ENCODE measurements at places on chromosomes 2 and 18.

DNA sequence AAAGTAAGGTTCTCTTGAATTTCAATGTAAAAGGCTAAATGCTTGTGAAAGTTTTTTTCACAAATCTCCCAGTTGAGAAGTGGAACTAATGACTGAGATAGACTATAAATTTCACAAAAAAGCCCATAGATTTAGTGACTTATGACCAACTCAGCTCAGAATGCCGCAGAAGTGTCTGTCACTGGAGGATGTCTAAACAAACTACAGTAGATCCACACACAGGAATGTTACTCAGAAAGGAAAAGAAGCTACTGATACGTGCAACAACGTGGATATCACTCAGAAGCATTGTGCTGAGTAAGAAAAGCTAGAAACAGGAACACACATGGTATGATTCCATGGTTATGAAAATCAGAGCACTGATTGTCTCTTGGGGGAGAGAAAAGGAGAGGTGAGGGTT is 151.9 kb downstream of the DOCK10 start:
- no peak for DNase-seq

- no peak for DNase-seq
These were observed 124.7 kb downstream of the CABLES1 start for GRCh38 chr18:23259701-23260681.

DNA sequence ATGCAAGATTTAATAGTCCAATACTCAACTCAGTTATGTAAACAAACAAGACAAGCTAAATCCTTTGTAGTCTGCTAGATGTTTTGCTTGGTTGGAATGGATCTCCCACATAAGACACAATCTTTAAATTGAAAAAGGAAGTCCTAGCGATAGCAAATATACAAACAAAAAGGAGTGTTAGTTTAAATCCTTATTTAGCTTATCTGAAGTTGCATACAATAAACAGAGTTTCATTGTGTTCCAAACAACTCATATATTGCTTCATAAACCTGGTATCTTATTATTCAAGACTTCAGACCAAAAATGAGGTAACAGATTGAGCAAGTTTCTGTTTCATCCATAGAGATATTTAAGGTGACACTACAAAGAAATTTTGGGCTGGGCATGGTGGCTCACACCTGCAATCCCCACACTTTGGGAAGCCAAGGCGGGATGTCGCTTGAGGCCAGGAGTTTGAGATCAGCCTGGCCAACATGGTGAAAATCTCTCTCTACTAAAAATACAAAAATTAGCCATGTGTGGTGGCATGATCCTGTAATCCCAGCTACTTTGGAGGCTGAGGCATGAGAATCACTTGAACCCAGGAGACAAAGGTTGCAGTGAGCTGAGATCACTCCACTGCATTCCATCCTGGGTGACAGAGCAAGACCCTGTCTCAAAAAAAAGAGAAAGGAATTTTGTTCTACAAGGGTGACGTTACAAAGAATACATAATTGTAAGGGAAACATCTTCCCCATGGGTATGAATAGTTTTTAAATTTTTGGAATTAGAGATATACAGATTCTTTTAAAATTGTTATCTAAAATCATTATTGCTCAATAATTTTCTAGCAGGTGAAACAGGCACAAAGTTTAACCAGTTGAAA is 150.5 kb upstream of the L3MBTL4 start:
- DNase-seq = no peak

- no peak for DNase-seq
These were observed 20.6 kb downstream of the CROCC2 start for GRCh38 chr2:240926516-240927389.

DNA sequence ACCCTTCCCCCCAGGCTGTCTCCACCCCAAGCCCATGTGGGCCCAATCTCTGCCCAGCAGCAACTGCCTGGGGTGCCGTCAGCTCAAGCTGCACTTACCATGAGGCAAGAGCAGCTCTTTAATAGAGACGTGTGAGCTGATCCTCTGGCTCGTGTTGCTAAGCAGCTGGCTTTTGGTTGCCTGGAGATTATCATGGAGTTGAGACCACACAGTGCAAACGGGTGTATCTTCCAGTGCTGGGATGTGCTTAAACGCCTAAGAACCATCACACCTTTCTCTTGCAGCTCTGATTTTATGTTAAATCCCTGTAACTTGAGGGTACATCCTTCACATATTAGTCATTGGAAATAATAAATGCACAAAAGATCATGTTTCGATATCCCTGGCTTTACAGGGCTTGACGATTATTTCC is 271.1 kb downstream of the PRKCE start:
- no peak for DNase-seq

GRCh38 chr2:236250286-236250685 is 13.9 kb downstream of the ASB18 start:
- DNase-seq = no peak

- no peak for DNase-seq
These were observed 181.6 kb downstream of the CELF4 start for GRCh38 chr18:37383846-37384595.

- no peak for DNase-seq
These were observed 66.8 kb upstream of the DNER start for GRCh38 chr2:229780856-229781773.

DNA sequence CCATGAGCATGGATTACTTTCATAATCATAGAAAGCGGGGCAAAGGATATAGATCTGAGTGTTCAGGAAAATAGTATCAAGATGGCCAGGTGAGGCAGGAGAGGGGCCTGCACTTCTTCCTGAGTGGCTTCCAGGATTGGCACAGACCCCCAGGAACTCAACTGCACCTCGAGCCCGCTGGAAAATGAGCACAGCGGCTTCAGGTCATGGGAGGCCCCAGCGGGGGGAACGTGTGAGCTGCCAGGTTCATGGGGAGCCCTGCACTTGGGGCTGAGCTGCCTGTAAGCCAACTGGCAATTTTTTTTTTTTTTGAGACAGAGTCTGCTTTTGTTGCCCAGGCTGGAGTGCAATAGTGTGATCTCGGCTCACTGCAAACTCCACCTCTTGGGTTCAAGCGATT is 81.5 kb upstream of the ODC1 start:
- DNase-seq = no peak

DNA sequence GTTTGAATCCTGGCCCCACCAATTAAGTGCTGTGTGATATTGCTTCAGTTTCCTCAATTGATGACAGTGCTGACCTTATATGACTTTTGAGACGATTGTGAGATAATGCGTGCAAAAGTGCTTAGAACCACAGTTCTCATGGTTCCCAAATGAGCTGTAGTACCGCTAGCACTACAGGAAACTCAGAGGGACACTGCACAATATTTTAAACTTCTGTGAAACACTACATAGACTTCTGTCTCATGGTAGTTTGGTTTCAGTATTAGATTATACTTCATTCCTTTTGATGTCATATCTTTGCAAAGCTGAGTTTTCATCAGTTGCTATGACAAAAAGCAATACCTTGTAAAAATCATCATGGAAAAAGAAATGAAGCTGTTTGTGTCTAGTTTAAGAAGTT is 368.0 kb downstream of the PARD3B start:
- DNase-seq = no peak

- no peak for DNase-seq
These were observed 957.1 kb upstream of the CHAC2 start for GRCh38 chr2:52810460-52810859.

DNA sequence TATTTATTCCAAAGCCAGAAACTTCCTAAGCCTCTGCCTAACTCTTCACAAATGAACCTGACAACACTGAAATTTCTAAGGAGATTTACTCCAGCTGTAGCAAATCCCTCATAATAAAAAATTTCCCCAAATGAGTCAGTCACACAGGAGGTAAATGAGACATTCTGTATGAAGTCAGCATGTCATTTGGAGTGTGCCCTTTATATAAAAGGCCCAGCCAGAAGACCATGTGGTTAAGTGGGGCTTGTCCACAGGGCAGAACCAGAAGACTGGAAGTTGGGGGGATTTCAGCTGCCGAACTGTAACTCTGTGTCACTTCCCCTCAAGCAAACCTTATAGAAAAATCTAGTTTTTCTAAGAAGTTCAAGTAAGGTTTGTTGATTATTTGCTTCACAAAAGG is 30.2 kb downstream of the NRP2 start:
- no peak for DNase-seq

DNA sequence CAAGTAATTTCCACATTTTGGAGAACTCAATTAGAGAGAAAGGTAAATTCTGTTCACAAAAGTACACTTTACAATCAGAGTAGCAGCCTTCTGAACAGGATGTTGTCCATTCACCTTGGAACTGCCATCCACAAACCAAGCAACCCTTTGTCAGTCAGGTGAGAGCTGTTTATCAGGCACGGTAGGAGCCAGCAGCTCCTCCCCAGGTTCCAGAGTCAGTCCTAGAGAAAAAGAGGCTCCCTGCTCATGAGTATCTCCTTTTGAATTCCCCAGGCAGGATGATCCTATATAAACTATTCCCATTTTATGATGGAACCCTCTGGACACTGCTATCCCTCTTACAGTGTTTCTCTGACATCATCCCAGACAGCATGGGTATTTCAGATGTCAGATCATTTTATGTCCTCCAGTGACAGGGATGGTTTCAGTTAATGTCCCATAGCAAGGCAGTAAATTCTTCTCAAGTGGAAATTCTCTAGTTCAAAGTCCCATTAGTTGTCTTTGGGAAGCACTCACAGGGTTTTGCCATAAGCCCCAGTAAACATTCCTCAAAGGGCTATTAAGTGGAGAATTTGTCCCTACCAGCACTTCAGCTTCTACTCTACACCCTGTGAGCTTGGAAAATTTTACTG is 34.5 kb upstream of the CSRNP3 start:
- DNase-seq = no peak

DNA sequence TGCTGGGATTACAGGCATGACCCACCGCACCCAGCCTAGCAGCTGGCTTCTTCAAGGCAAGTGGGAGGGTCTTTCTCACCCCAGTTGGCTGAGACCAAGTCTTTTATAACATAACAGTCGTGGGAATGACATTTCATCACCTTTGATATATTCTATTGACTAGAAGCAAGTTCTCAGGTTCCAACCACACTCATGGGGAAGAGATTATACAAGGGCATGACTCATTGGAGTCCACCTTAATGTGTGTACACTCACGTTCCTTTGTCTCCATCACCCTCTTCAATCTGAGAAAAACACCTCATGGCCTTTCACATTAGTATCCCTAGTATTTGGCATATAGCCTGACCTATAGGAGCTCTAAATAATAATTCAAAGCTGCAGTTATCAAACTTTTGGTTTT is 2.8 kb upstream of the BBS5 start:
- DNase-seq = no peak

DNA sequence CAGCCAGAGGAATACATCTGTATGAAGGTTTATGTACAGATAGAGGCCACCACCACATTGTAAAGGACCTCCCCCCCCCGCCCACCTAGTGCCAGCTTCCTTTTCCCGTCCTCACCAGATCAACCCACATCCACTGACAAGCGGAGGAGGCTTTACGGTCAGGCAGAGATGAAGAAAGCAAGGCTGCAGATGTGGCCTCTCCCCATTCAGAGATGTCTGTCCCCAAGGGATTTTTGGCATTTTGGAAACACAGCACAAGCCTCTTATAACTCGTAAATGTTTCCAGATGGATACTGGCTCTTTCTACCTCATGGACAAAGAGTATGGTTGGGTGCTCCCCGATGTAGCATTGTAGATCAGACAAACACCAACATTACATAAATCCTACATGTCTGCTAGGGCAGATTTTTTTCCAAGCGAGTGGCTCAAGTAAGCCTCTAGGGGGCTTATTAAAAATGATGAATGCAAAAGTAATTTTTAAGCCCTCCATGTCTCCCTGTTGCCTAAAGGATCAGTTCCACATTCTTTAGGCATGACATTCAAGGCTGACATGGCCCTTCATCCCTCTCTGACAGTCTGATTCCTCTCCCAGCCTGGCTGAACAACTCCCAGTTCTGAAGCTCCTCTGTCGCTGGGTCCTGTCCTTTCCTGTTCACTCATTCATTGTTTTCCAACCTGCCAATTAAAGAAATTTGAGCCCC is 11.7 kb downstream of the VIT start:
- DNase-seq = no peak

- no peak for DNase-seq
These were observed 53.2 kb downstream of the IMPA2 start for GRCh38 chr18:12034241-12035100.

- no peak for DNase-seq
These were observed 33.2 kb upstream of the AGAP1 start for GRCh38 chr2:235460548-235461047.

GRCh38 chr2:136212426-136213378 is 94.8 kb upstream of the CXCR4 start:
- DNase-seq = no peak

DNA sequence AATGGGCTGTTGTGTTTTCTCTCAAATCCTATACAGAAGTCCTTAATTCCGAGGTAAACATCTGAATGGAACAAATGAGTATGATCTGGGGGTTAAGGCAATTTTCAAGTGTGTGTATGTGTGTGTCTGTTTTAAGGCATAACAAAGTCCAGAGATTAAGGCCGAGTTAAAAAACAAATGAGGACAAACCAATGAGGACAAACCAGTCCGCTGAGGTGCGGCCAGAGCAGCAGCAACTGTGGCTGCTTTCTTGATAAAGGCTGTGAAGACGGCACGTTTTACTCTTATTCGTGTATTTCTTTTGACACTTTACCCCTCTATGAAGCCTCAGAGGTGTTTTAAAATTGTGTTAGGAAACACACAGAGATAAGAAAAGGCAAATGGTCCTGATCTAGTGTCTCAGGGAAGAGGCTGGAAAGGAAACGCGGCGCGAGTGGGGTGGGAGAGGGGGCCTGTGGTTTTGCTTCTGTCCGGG is 495 bp upstream of the GULP1 start:
- no peak for DNase-seq

- DNase-seq = no peak
These were observed 1.8 kb upstream of the TBR1 start for GRCh38 chr2:161414042-161415033.

DNA sequence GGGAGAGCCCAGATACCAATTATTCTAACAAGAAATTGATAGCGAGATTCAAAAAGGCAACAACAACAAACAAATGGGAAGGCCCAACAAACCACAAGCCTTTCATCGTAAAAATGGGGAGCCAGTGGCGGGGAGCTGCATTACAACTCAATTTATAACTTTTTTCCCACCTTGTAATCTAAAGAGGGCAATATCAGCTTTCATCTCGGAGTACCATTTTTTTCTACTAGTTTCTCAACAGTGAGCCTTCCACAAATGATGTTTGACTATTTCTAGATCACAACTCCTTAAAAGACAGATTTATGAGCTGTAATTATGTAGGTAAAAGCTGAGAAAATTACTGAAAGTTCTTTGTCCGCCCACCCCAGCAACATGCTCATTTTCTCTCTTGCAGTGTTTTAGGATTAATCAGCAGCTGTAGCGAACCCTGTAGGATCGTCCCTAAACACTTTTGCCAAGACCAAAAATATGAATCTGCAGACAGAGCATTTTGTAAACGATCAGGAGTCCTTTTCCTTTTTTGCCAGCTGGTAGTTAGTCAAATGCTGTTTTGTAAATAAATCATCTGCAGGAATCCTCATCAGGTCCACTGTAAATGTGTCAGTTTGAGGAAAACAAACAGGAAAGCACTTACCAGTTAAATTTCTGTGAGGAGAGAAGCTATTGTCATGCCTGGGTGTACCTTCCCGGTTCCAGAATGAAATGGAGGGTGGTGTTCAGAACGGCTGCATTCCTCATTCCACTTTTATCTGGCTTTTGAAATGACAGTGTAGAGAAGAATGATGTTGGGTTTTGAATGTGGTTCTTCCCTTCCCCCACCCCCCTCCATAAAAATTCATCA is 53.2 kb downstream of the EEF1B2 start:
- DNase-seq = no peak

Measured in stimulated activated CD4-positive, alpha-beta T cell treated with anti-CD3 and anti-CD28 coated beads, Interleukin-2, amount 100 ng/mL, for 24 hours (primary cell).